ENCODE measurements at places on chromosomes 5 and 9.

DNA sequence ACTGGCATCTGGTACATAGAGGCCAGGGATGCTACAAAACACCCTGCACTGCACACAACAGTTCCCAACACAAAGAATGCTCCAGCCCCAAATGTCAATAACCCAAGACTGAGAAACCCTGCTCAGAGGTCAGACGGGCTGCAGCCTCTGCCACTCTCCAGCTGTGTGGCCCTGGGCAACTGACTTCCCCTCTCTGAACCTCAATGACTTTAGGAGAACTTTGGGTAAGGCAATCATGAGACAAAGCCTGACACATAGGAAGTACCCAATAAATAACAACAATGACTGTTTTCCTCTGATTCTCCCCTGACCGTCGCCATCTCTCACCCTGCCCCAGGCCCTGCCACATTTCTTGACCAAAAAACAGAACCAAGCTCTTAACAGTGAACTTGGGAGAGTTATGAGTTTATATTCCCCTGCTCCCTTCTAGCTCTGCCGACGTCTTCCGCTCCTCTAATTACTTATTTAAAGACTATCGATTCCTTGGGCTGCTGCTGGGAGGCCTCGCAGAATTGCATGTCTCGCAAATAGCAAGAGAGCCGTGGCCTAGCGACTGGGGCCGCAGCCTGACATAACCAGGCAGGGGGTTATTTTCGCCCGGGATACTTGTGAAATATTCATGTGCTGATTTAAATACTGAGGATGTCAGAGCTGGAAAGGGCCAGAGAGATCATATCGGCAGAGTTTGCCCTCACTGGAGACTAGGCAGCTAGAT is 24.5 kb upstream of the CRB2 start:
- no peak for DNase-seq

- peak; percentile 25 for DNase-seq
These were observed 219.1 kb downstream of the ADAMTS6 start for GRCh38 chr5:65262649-65263059.

GRCh38 chr5:137751869-137752491 is 2.2 kb downstream of the HNRNPA0 start:
- peak; percentile 79 for DNase-seq

DNA sequence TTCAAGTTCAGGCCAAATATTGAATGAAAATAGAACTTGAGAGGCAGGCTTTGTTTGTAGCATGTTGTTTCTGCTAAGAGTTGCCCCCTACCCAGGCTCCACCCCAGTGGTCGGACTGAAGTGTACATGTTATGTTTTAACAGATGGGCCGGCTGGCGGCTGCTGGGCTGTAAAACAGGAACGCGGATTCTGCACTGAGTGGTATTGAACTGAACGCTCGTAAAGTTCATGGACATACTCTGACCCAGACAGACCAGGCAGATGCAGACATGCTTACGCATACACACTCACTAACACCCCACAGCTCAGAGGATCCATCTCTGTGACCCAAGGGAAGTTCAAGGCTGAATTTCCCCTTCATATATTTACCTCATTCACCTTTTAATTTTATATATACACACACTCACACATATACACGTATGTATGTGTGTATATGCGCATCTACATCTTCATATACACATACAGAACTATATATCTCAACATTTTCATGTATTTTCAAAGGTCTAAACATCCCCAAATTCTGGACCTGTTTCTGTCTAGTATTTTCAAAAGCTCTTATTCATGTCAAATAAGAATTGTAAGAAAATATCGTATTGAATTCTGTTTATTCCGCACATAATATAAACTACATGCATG is 1.4 kb downstream of the MARCHF3 start:
- DNase-seq, result no peak

GRCh38 chr9:106655966-106656365 is 207.0 kb upstream of the ZNF462 start:
- no peak for DNase-seq

DNA sequence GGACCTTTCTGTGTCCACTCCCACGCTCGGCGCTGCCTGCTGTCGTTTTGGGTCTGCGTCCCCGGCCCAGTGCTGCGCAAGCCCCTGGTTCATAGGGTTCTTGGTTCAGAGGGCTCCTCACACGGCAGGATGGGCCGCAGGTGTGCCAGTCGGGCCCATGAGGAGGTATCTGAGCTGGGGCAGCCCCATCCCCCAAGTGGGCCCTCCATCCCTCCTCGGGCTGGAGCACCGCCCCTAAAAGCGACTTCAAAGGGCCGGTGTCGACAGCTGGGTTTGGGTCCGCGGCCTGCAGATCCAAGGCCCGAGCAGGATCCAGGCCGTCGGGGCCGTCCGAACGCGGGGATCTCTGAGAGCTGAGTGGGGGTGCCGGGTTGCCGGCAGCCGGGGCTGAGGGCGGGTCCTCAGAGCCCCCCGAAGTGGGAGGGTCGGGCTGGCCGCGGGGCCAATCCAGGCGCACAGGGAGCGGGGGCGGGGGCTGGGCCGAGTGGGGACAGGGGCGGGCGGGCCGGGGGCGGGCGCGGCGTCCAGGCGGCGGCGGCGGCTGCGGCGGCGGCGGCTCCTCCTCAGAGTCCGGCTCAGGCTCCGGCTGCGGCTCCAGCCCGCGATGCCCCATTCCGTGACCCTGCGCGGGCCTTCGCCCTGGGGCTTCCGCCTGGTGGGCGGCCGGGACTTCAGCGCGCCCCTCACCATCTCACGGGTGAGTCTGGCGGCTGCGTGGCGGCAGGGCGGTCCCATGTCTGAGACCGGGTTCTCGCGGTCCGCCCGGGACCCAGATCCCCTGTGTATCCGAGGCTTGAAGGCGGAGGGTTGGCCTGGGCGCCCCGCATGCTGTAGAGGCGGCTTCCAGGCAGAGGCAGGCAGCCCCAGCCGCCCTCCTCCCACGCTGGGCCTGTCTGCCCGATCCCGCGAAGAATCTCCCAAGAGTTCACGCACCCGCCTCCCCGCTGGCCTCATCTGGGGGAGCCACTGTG is at the start of gene PDLIM4:
TSS of gene PDLIM4 (plus strand) at position 566 of the 971 bp plus-strand sequence. CDS start at position 605, 39 bp downstream.
- no peak for DNase-seq

DNA sequence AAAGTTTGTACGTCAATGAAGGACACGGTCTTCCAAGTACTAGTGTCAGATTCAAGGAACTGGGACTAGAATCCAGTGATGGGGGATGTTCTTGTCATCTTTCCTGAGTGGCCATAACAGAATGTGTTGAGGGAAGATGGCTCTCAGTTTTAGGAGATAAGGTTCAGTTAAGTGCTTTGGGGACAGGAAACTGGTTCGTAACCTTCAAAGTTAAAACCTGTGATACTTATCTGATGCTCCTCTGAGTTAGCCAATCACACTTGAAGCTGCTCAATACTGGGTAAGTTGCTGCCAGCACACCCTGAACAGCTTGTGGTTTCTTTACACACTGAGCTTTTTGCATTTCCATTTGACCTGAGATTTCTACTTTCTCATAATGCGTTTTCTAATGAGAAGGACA is 64.4 kb downstream of the PIK3R1 start:
- no peak for DNase-seq

DNA sequence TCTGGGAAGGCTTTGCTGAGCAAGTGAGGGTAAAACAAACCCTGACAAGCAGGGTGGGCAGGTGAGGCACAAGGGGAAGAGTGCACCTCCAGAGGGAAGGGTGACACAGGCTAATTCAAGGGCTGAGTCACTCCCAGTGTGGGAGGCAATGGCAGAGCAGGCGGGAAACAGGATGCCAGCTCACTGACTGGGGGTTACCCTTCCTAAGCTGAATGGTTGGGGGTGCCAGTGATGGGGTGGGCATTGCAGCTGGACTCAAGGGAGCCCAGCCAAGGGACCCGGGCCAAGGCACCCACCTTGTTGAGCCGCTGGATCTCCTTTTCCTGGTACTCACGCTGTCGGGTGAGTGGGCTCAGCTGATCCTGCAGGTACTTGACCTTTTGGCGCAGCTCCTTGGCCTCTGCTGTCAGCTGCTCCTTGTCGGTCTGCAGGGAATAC is 18.4 kb downstream of the GPX3 start:
- DNase-seq, result peak; percentile 85

- no peak for DNase-seq
These were observed 45.4 kb downstream of the SNX30 start for GRCh38 chr9:112795921-112796320.

DNA sequence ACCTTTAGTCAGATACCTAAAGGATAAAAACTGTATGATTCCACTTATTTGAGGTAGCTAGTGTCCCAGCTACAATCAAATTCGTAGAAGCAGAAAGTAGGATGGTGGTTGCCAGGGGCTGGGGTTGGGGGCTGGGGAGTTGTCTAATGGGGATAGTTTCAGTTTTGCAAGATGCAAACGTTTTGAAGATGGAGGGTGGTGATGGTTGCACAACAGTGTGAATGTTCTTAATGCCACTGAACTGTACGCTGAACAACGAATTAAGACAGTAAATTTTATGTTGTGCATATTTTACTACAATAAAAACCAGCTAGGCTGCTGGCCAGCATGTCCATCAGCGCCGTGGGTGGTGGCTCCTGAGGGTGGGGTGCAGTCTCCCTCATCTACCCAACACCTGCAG is 137.8 kb downstream of the GADD45G start:
- no peak for DNase-seq

Measured in bronchial epithelial cell (primary cell).